Right cardiac atrium (tissue), 5 donors: ENCODE measurements at places on chromosomes 6 and 20. TPM values are rescaled to one million over a fixed set of nuclear protein-coding genes. Genes with fewer than 3 reads are reported as not detected.

The SRMS gene
- not detected for total RNA-seq

The BIRC7 gene
- total RNA-seq = not detected

The FNDC11 gene
- 0.17 TPM for total RNA-seq

The GTSF1L gene
- not detected for total RNA-seq

The OR2B6 gene
- total RNA-seq = not detected

The HLA-F gene
- total RNA-seq = 50.5 TPM

The EEF1A2 gene
- total RNA-seq = 852 TPM

The ZSCAN23 gene
- total RNA-seq = 2.1 TPM

The GPX5 gene
- total RNA-seq = not detected

The TRMT11 gene
- 15.6 TPM for total RNA-seq

The SLC22A2 gene
- not detected for total RNA-seq

The EPPIN gene
- not detected for total RNA-seq

The BPIFB1 gene
- total RNA-seq = not detected

The KHDRBS2 gene
- total RNA-seq = not detected

The C20orf96 gene
- 4.8 TPM for total RNA-seq

The MAFB gene
- total RNA-seq = 22.8 TPM

The ATP6V1G2 gene
- total RNA-seq = 3.8 TPM

The CLPSL2 gene
- not detected for total RNA-seq
